Bone marrow (tissue), 2 donors: ENCODE measurements at places on chromosomes 13 and 19.

- DNase-seq: no peak
These were observed 425.1 kb downstream of the EFNB2 start for GRCh38 chr13:106110241-106110855.

- DNase-seq: no peak
These were observed 5.2 kb downstream of the TRAPPC5 start for GRCh38 chr19:7685546-7686445.

DNA sequence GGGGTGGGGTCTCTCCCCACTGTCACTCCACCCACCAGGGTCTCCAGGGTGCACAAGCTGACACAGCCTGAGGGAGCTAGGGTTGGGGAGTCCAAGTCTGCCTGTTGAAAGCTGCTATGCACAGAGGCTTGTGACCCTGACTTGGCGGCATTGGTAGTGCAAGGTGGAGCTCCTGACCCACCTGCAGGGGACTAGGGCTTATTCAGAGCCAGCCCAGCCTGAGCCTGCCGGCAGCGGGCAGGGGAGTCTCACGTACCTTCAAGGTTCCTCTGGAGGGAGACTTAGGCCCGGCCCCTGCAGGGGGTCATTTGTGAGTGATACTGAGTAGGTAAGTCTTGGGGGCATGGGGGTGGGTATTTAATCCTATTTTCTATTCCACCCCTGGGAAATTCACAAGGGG is 4.7 kb downstream of the KCTD15 start:
- no peak for DNase-seq

DNA sequence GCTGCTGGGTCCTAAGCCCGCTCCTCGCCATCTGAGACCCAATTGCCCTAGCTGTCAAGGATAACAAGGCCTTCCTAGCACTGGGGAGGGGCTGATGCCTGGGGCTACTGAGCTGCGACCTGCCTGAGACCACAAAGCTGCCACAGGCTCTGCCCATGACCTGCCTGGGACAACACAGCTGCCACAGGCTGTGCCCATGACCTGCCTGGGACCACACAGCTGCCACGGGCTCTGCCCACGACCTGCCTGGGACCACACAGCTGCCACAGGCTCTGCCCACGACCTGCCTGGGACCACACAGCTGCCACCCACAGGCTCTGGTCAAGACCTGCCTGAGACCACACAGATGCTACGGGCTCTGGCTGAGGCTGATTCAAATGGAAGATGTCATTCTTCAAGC is 54.8 kb downstream of the EPS15L1 start:
- no peak for DNase-seq

DNA sequence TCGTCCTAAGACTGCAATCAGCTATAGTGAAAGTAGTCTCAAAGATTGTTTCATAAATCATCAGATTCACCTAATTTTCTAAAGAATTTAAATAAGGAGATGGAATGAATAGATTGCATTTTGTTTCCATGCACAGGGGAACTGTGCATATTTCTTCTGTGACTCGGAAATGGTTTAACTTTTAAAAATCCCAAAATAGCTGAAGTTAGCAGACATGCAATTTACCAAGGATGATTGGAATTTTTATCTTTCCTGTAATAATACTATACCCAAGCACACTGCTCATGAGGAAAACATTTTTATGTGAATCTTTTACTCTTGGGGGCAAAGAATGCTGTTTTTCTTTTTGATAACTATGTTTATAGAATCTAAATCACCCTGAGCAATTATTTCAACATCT is 15.0 kb upstream of the LMO7 start:
- no peak for DNase-seq

DNA sequence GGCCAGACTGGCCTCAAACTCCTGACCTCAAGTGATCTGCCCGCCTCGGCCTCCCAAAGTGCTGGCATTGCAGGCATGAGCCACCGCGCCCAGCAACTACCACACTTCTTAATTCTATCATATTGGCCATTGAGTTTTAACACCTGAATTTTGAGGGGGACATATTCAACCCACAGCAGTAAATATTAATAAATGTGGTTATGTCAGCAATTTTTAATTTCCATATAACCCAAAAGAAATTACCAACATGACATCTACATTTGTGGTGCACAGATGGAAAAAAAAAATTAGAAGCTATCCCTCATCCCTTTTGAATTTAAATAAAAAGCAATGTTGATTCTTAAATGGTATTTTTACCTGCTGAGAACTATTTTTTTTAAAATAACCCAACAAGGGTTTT is 88.7 kb downstream of the SLITRK6 start:
- DNase-seq: no peak

DNA sequence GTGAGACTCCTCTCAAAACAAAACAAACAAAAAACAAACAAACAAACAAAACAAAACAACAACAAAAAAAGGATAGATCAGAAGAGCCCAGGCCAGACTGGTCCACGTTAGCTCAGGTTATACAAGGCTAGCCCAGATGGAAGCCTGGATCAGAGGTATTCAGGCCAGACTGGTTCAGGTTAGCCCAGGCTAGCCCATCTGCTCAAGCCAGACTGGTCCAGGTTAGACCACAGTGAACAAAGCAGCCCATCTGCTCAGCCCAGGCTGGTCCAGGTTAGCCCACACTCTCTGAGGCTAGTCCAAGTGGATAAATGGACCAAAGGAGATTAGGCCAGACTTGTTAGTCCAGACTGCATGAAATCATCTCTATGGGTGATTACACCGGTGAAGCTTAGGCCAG is 41.2 kb downstream of the CCL25 start:
- no peak for DNase-seq

GRCh38 chr13:44022196-44022595 is 142.5 kb downstream of the LACC1 start:
- DNase-seq: no peak

DNA sequence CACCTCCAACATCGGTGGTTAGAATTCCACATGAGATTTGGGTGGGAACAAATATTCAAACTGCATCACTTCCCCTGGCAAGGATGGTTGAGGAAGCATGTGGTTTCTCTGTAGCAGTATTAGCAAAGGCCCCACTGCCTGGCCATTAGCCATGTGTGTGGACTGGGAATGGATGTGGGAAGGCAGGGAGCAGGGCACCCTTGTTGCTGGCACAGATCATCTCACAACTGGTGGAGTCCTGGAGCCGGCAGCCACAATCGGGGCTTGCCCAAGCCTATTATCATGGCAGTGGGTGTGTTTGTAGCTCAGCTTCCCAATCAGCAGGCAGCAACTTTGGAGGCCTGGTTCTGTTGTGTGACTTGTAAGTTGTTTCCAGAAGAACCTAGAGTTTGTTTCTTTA is 391.9 kb downstream of the DLEU7 start:
- DNase-seq: no peak

DNA sequence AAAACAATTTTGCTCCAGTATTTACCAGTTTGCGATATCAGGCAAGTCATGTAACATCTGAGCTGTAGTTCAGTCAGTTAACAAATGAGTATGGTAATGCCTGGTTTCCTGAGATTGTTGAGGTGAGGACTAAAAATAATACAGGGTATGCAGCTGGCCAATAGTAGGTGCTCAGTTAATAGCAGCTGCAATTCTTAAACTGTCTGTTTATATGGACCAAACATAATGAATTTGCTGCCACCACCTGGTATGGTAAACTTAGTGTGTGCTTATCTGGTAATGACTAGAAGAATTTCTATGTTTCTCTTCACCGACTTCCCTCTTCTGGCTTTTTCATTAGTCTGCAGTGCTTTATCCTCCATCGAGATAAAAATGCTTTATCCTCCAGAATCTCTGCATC is 9.1 kb downstream of the ZMYM2 start:
- DNase-seq: no peak
